ENCODE measurements at places on chromosomes 11 and 22.

DNA sequence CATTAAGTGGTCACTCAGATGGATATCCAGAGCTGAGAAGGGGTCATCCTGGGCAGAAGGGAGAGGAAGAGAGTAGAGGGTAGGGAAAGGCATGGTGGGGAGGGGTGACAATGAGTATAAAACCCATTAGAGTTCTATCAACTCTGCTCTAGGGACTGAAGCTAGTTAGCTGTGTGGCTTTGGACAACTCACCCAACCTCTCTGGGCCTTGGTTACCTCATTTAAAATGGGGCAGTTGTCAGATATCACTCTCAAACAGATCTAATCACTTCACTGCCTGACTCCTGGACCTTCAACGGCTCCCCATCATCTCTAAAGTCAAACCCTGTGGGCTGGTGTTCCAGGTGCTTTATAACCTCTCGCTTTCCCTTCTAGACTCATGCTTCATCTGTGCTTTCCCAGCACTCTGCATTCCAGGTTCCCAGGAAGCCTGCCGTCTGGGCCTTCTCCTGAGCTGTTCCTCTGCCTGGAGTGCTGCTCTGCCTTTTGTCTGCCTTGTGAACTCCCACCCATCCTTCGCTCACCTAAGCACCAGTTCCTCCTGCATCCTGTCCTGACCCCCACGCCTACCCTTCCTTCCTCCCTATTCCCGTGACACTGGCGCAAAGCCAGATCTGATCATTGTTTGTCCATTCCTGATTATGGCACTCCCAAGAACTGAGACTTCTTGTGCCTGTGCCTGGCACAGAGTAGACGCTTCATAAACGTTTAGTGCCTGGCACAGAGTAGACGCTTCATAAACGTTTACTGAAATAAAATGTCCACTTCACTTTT lies 22.3 kb upstream of the KCNJ11 start:
- DNase-seq: no peak

DNA sequence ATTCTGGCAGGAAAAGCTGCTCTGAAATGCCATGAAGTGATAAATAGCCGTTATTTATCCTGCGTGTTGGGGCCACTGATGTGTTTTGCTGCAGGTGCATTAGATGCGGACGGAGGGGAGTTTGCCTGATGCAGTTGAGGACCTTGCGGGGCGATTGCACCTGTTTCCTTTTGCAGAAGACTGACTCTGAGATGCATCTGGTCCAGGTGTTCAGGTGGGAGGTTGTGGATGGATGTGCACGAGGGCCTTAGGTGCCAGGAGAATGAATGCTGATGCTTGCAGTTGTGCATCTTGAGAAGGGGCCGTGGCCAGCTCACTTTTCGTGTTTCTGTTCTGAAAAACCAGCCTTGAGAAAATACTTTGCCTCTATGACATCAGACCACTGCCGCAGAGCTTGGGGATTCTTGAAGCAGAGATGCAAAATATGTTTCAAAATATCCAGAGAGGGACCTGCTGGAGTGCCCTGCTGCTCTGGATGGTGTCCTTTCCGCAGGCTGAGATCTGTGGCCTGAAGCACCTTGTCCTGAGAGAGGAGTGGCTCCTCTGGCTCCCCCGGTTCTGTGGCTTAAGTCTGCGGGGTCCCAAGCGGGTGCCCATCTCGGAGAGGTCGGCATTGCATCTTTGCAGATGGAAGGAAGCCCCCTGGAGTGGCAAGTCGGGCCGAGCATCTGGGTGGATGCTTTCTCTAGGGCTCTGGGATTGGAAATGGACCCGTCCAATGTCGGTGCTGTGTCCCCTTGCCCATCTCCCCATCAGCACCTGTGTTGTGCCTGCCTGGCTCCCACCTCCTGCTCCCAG lies 1031.1 kb downstream of the TBC1D22A start:
- no peak for DNase-seq

DNA sequence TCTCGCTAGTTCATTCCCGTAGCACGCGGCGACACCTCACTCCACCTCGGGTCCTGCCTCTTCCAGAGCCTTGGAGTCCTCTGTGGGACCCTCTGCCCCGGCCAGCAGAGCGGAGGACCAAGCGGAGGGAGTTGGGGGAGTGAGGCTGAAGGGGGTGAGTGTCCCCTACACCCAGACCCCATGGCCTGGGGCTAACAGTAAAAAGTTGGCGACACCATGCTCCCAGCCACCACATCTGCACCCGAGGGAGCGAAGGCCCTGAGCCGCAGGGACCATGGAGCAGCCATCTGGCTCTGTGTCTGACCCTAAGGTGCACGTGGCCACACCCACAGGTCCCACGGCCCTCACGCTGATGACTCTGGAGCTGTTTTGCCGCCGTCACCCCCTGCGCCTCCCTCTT lies 293.8 kb downstream of the BRD1 start:
- no peak for DNase-seq

DNA sequence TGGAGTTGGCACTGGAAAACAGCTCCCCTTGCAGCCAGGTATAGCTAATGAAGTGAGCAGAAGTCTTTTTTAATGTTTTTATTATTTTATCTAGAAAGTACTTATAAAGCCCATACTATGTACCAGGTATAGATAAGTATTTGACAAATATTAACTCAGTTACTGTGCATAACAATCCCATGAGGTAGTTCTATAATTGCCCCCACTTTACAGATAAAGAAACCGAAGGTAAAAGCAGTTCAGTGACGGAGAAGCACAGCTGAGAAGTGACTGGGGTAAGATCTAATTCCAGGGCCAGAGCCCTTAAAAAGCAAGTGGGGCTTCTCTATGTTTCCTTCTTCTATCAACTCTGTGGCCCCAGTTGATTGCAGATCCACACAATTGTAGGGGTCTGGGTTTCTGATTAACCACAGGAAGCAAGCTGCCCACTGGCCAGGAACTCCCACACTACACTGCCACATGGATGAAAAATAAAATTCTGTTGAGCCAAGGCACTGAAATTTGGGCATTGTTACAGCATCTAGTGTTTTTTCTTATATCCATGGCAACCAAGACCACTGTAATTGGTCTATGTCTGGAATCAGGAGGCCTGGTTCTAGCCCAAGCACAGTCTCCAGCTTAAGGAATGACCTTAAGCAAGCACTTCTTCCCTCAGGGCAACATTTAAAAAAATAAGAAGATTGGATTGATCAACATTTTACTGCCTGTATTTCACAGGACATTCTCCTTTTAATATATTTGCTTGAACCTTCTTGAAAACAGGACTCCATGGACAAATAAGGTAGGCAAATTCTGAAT lies 55.3 kb upstream of the TEAD1 start:
- no peak for DNase-seq

DNA sequence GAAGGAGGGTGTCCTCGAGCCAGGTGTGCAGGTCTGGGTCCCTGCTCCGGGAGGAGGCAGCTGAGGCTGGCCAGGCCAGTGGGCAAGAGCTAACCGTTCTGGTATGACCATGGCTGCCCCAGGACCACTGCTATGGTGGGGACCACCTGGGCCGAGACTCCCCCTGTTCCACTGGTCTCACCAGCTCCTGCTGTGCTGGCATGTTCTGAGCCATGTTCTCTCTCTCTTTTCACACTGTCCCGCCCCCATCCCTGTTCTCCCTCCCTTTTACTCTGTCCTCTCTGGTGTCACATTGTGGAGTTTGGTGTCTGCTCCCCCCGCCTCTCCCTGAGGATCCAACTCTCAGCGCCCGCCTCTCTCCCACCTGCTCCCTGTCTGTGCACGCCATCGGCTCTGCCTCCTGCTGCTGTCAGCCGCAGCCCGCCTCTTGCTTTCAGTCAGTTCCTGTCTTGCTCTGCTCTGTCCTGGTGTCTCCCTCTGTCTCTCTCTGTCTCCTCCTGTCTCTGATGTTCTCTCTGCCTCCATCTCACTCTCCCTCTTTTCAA lies 66.4 kb downstream of the LRRC32 start:
- no peak for DNase-seq

DNA sequence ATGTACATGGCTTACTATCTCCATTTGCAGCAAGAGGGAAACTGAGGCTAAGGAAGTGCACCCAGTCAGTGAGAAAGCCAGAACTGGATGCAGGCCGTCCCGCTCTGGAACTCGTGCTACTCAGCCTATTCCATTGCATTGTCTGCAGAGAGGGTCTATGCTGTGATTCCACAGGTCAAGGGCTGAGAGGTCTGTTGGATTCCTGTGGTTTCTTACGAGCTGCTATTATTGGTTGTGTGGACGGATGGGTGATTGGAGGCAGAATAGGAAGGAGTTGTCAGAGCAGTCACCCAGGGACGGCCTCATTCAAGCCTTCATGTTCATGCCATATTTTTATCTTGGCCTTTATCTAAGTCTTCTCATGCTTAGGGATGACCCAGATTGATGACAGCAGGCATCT lies 33.4 kb downstream of the SCGB1A1 start:
- DNase-seq: no peak
